NCI-H510A treated with DMSO at 0.1 percent for 48 hours (cell line): ENCODE measurements at places on chromosomes 4 and X.

GRCh38 chr4:69781458-69782418 lies 21.3 kb upstream of the SULT1B1 start:
- peak; percentile 90 for DNase-seq

- DNase-seq = no peak
Measured at GRCh38 chr4:26204249-26204825, 116.5 kb upstream of the RBPJ start.

DNA sequence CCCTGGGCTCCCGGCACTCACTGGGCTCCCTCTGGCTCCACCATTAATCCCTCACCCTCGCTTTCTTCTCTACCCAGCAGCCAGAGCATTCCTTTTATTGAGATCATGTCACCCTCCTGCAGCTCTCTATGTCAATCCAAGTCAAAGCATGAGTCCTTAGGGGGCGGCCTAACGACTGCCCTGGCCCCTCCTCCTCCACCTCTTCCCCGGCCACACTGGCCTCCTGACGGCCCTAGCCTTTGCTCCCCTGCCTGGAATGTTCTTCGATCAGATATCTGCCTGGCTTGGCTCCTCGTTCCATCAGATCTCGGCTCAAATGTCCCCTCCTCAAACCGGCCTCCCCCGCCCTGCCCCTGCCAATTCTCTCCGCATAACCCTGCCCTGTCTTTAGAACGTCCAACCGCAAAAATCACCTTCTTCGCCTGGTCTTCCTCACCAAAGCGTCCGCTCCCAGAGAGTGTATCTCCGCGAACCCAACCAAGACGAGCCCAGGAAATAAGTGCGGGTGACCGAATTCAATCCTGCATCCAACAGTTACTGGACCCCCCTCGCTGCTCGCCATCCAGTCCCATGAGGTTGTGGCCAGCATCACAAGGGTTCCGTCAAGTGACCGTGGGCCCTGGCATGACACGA lies 722 bp upstream of the PNCK start:
- DNase-seq = no peak

DNA sequence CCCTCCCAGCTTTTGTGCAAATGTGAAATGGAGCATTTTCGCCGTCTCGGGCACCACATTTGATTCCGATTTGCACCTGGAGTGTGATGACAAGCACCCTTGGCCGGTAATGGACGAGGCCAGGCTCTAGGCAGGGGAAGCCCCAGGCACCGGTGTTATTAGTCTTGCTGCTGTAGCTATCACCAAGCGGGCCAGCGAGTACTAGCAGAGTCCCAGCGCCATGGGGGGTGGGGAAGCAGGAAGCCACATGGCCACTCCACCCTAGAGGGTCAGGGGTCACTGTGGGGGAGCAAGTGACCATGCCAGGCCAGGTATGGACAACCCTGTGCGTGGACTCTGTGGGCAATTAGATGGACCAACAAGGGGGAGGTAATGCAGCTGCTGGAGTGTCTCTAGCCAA lies 88.8 kb downstream of the CPZ start:
- no peak for DNase-seq

GRCh38 chr4:144411700-144412099 lies 234.3 kb upstream of the HHIP start:
- no peak for DNase-seq

GRCh38 chr4:128974136-128974581 lies 119.2 kb downstream of the SCLT1 start:
- no peak for DNase-seq

DNA sequence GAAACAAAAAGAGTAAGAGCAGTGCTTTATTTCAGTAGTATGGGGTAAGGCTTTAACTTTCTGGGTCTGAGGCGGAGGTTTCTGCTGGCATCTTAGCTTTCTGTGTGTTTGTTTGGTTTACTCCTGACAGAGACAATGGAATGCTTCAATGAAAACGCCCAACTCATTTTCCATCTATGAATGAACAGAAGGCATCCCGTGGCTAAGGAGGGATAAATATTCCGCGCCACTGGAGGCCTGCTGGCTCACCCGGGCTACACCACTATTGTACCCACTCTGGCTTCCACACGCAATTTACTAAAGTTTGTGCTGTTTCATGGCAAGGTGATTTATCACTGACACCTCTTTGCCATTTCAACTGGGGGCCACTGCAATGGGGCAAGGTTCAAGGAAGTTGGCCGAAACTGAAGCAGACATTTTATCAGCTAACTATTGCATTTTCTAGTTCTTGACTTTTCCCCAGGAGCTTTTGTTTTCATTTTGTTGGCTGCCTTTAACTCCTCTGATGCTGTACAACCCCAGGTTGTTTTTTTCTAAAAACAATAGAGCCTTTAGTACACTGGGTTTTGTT lies 32.8 kb upstream of the PPARGC1A start:
- no peak for DNase-seq

DNA sequence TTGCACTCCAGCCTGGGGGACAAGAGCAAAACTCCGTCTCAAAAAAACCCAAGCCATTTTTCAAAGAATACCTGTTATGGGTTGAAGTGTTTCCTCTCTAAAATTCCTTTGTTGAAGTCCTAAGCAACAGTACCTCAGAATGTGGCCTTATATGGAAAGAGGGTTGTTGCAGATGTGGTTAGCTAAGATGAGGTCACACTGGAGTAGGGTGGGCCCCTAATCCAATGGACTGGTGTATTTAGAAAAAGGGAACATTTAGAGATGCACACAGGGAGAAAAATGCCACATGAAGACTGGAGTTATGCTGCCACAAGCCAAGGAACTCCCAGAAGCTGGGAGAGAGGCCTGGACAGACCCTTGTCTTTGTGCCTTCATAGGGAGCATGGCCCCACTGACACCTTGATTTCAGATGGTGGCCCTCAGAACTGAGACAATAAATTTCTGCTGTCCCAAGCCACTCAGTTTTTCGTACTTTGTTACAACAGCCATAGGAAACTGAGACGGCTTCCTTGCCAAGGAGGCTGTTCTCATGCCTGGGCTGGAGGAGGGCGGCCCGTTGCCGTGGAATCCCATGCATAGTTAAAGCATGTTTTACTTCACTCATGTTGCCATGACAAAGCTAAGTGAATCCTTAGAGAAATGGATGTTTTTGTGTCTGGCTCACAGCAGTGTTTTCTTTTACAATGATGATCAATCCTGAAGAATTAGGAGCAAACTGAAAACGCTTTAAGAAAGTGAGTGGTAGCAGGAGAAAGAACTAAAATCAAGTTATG lies 16.5 kb downstream of the TRAPPC2 start:
- no peak for DNase-seq
